ENCODE measurements at places on chromosomes 16 and 17. TPM values are rescaled to one million over a fixed set of nuclear protein-coding genes. Genes with fewer than 3 reads are reported as not detected.

Gene RGS11
- not detected for polyA plus RNA-seq

Gene SHBG
- polyA plus RNA-seq: not detected

Gene NACA2
- polyA plus RNA-seq: not detected

Gene CHTF8
- polyA plus RNA-seq: 134 TPM

Gene KCNAB3
- polyA plus RNA-seq: not detected

Gene ABCA9
- not detected for polyA plus RNA-seq

Gene KRTAP9-2
- not detected for polyA plus RNA-seq

Gene TP53TG3D
- polyA plus RNA-seq: not detected

Gene TPSB2
- not detected for polyA plus RNA-seq

Gene CHD9NB
- not detected for polyA plus RNA-seq

Gene ATP2A3
- 35.1 TPM for polyA plus RNA-seq

Gene RASD1
- polyA plus RNA-seq: 0.96 TPM

Gene NPIPA3
- not detected for polyA plus RNA-seq

Gene GPR139
- not detected for polyA plus RNA-seq

Gene LPCAT2
- 2.6 TPM for polyA plus RNA-seq
